ENCODE measurements at places on chromosomes 13 and 19.

DNA sequence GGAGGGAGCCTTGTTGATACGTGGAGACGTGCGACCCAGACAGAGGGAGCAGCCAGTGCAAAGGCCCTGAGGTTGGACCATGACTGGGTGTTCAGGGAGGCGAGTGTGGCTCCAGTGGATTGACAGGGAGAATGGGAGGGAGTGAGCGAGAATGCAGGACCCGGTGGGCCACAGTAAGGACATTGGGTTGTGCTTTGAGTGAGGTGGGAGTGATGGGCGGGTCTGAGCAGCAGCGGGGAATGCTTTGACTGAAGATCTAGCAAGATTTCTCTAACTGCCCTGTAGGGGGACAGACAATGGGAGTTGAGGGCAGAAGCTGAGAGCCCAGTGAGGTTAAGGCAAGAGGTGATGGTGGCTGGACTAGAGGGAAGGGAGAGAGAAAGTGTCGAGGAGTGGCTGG, 7.7 kb upstream of the NANOS2 start:
- DNase-seq, result no peak

GRCh38 chr13:76885203-76886004, 801 bp downstream of the KCTD12 start:
- peak; percentile 18 for DNase-seq

- DNase-seq, result no peak
These were observed 151.7 kb downstream of the DLEU7 start for GRCh38 chr13:50691681-50692263.

DNA sequence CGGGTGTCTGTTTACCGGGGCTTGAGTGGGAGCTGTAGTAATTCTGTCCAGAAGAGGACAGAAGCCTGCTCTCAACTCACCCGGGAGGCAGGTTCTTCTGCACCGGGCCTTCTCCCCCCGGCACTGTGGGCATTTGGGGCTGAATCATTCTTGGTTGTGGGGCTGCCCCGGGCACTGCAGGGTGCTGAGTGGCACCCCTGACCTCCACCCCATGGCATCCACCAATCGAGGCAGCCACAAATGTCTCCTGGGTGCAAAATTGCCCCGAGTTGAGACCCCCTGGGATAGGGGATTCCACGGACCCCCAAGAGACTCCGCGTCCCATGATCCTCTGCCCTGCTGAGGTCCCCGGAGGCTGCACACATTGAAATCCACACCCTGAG, 68.8 kb downstream of the GNG7 start:
- no peak for DNase-seq

DNA sequence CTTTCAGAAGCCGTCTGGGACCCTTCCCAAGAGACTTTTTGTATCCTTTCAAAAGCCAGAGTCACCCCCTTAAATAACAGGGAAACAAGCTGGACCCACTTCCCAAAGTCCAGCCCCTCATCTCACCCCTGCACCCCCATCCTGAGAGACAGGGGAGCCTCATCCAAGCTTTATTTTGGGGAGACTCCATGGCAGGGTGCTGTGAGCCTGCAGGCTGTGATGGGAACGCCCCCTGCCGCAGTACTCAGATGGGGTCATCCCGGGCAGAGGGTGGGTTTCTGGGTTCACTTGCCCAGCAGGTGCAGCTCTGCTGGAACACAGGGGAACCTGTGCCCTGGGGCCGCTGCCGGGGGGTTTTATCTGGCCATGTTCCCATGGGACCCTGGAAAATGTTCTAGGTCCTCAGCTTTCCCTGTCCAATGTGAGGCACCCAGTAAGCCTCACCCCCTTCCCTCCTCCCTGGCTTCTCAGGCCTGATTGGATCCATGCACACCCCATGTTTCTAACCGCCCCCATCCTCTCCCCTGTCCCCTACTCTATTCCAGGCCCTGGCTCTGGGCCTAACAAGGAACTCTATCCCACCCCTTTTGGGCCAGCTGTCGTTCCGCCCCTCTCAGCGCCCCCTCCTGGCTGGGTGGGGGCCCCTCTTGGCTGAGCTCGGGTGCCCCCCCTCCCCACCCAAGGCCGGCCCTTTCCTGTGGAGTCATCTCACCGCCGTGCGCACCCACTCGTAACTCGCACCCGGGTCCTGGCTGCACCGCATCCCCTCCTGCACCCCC, 1.0 kb downstream of the HIF3A start:
- no peak for DNase-seq

- no peak for DNase-seq
These were observed 1142.4 kb upstream of the MIR17HG start for GRCh38 chr13:90205081-90205480.

DNA sequence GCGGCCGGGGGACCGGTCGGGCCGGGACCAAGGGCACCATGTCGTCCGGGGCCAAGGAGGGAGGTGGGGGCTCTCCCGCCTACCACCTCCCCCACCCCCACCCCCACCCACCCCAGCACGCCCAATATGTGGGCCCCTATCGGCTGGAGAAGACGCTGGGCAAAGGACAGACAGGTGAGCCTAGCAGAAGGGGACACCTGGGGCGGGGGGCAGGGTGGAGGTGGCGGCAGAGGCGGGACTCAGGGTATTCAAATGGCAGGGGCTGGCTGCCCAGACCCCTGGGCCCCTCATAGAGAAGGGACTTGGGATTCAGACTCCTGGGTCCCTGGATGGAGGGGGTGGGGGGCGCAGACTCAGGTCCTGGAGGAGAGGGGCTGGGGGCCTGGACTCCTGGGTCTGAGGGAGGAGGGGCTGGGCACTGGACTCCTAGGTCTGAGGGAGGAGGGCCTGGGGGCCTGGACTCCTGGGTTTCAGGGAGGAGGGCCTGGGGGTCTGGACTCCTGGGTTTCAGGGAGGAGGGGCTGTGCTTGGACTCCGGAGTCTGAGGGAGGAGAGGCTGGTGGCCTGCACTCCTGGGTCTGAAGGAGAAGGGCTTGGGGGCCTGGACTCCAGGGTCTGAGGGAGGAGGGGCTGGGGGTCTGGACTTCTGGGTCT, 735 bp downstream of the BRSK1 start:
- DNase-seq, result no peak

GRCh38 chr13:50379584-50379983, 364.3 kb downstream of the KCNRG start:
- DNase-seq, result no peak

GRCh38 chr19:2097203-2097885, 629 bp downstream of the IZUMO4 start:
- no peak for DNase-seq

DNA sequence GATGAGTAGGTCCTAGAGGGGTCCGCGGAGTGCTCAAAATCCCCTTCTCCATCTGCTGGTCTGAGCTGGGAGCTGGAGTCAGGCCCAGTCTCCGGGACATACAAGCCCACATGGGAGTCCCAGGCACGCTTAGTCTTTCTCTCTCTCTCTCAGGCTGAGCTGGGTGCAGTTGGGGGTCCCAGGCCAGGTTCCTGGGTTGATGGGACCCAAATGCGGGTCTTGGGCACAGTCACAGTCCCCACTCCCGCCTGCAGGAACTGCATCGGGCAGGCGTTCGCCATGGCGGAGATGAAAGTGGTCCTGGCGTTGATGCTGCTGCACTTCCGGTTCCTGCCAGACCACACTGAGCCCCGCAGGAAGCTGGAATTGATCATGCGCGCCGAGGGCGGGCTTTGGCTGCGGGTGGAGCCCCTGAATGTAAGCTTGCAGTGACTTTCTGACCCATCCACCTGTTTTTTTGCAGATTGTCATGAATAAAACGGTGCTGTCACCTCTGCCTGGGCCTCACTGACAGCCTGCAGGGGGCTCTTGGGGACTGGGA, 23.8 kb downstream of the CYP4F12 start:
- DNase-seq, result no peak

GRCh38 chr13:112434937-112435523, 58.9 kb downstream of the SPACA7 start:
- no peak for DNase-seq

DNA sequence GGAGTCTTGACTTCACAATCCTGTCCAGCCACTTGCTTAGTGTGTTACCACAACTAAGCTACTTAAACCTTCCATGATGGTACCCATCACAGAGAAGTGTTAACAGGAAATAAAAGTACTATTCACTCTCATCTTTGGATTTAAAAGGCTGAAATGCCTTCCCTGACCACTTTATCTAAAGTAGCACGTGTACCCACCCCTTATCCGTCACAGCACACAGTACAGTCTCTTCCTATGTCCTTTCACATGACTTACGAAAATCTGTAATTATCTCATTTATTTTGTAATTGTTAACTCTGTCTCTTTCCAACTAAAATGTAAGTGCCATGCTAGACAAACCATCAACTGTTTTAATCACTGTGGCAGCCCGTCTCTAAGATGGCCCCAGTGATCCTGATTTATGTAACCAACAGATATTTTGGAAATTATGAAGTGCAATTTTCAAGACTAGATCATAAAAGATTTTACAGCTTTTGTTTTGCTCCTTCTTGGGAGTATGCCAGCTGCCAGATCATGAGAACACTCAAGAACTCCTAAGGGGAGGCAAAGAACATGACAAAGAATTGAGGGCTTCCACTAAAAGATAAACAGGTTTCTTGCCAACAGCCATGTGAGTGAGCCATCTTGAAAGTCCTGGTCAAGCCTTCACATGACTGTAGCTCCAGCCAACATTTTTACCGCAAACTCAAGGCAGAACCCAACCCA, 44.9 kb downstream of the DIAPH3 start:
- DNase-seq, result no peak

DNA sequence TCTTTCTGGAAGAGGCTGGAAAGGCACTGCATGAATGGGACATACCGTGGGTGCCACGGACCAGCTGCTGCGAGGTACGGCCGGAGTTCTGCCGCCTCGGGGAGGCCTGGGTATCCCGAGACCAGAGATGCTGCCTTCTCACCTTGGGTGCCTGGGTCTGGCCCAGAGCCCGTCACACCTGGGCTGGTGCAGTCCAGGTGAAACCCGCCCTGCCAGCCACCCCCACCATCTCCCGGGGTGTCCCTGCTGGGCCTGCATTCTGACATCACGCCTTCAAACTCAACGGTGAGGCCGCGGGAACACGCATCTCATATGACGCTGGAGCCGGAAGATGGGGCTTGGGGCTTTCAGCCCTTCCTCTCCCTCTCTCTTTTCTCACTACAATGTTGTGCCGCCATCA, 98.0 kb downstream of the GADD45B start:
- no peak for DNase-seq

DNA sequence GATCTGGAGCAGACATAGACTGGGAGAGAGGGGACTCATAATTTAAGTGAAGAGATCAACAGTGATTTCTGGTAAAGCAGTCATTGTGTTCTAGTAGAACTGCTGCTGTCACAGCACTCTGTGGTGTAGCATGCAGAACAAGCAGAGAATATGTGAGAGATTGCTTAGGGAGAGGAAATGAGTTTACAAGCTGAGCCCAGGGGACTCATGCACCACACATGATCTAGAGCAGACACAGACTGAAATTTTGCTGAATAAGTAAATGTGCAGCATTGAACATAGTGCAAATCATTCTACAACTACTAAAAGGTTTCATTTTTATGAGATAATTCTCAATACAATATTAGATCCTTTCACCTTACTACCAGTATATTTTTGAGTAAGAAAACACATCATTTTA, 125.7 kb downstream of the MYO16 start:
- no peak for DNase-seq

DNA sequence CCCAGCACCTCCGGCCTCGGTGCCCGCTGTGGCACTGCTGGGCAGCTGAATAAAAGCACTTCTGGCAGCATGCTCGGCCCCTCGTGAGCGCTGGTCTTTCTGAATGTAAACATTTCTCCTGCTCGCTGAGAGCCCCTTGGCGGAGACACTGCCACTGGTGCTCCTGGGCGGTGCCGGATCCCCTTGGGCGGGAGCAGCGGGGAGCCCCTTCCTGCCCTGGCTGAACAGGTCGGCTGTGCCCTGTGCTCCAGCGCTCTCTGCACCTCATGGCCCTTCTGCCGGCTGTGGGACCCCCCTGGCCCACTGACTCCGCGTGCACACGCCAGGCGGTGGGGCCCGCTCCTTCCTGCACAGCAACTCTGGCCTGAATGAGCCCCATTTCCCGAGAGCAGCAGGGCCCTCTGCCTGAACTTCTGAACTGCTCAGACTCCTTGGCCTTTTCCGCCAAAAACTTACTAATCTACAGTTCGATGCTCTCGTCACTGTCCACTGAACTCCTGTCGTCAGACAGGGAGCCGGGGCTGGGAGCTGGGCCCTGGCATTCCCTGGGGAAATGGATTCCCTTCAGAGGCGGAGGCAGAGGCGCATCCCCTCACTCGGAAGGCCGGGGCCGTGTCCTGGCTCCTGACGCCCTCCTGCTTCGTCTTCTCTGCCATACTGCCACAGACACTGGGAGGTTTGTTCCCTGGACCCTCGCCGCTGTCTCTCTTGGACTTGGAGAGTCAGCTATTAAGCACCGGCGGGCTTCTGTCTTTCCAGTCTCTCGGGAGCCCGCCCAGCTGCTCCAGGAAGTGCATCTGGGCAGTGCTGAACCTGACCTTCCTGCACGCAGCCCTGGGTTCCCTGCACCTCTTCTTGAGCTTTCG, 14.2 kb downstream of the RB1 start:
- DNase-seq, result no peak

DNA sequence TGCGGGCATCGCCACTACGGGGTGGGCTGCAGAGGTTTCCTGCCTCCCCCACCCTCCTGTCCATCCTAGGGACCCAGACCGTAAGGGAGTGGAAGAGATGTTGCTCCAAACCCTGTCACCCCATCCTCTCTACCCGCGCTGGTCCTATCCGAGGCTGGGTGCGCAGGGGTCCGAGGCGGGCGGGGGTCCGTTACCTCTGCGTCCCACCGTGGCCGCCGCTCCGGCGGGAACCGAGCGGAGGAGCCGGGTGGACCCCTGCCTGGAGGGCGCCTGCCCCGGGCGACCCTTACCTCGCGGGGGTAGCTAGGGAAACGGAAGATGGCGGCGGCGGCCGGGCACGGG, at the start of gene DGKH:
Gene DGKH (plus strand): TSS at position 307 of the 342 bp plus-strand sequence. CDS start 126 bp downstream, outside the sequence.
- DNase-seq, result no peak

GRCh38 chr13:35817642-35818607, 313.3 kb downstream of the DCLK1 start:
- DNase-seq, result no peak

DNA sequence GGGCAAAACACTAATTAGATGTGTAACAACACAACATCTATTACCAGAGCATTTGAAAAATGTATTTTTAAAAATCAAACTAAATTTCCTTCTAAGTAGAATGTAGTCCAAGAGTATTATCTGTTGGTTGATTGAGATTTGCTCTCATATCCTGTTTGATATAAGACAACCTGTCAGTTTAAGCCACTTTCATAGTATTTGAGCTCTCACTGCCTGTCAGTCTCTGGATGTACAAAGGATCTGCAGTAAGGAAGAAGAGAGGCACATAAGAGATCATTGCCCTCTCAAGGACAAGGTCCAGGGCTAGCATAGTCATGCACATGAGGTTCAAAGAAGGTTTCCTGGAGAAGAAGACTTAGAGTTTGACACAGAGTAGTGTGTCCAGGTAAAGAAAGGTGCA, 57.4 kb downstream of the FGF14 start:
- no peak for DNase-seq

Measured in stimulated activated CD4-positive, alpha-beta T cell treated with anti-CD3 and anti-CD28 coated beads, TNF-alpha, amount 100 ng/mL, for 48 hours (primary cell).